Hindlimb muscle (tissue), 1 donor: ENCODE measurements at places on chromosomes 11 and 22.

DNA sequence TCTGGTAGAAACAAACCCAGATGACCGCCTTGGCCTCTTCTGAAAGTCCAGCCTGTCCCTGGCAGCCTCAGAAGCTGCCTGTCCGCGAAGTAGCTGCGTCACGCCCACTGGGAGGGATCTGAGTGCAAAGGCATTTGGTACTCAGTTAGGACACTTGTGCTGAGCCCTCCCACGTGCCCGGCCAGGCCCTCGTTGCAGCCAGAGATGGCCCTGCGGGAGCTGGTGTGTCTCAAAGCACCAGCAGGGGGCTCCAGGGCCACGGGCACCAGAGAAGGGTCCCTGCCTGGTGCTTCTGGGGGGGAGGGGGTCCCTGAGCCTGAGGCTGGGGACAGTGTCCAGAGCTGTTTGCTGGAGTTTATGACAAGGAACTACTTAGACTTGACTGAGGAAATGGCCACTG, 5.8 kb downstream of the SELENOO start:
- DNase-seq: no peak

DNA sequence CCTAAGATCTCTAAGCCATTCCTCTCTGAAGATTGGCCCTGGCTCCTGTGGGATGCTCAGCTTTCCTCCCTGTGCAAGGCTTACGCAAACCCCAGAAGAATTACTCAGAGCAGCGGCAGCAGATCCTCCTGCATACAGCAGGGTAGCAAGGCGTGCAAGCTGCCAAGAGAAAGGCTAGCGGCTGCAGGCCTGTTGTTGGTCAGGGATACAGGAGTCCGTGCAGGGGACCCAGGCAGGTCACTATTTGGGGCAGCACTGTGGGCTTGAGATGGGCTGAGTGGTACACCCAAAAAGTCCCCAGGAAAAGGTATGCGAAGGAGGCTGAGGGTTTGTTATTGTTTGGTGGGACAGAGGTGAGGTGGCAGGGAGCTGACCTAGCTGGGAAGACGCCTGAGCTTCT, 1.5 kb downstream of the GLB1L2 start:
- DNase-seq: no peak

DNA sequence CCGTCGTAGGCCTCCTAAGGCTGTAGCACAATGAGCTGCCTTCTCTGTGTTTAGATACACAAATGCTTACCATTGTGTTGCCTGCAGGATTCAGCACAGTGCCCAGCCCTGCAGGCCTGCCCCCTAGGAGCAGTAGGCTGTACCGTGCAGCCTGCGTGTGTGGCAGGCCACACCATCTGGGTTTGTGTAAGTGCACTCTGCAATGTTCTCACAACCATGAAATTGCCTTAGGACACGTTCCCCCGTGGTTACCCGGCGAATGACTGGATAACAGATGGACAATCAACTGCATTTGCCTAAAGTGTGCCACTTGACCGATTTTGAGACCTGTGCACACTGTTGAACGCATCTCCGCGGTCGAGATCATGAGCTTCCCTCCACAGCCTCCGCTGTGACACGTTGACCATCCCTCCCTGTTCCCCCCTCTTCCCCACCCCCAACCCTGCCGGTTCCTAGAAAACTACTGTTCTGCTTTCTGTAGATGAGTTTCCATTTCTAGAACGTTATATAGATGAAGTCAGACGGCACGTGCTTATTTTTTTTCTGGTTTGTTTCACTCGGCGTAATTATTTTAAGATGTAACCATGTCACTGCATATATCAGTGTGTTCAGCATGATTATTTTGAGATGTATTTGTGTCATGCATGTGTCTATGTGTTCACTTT, 22.2 kb upstream of the CTSD start:
- no peak for DNase-seq

GRCh38 chr11:122799406-122800105, 38.7 kb upstream of the CRTAM start:
- DNase-seq: no peak

- no peak for DNase-seq
Observed at GRCh38 chr11:66619080-66619554, 2.7 kb downstream of the RBM14 start.

GRCh38 chr11:110571081-110571720, 141.0 kb downstream of the ARHGAP20 start:
- DNase-seq: no peak

- no peak for DNase-seq
Observed at GRCh38 chr22:32478994-32479393, 4.4 kb downstream of the FBXO7 start.
